ENCODE measurements at places on chromosomes 4 and X.
A peak's percentile ranks its signal among the peaks of the same experiment; 100 is the strongest.

DNA sequence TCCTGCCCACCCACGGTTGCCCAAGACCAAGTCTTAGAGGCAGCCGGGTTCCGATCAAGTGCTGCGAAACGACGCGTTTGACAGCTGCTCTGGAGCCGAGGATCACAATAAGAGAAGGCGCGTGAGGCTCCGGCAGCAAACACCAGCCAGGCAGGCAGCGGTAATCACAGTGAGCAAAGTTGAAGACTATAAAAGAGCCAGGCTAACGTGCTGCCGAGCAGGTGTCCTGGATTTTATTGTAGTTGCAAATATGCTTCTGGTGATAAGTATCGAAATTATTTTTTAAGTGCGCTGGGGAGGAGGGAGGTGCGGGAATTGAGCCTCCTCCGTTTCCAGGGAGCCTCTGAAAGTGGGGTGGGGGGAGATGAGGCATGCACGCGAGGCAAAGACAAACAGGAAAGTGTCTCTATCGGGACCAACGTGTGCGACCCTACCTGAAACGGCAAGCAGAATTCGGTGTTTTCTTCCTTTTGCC lies 590 bp downstream of the GABRA2 start:
- peak; percentile 41 for DNase-seq

DNA sequence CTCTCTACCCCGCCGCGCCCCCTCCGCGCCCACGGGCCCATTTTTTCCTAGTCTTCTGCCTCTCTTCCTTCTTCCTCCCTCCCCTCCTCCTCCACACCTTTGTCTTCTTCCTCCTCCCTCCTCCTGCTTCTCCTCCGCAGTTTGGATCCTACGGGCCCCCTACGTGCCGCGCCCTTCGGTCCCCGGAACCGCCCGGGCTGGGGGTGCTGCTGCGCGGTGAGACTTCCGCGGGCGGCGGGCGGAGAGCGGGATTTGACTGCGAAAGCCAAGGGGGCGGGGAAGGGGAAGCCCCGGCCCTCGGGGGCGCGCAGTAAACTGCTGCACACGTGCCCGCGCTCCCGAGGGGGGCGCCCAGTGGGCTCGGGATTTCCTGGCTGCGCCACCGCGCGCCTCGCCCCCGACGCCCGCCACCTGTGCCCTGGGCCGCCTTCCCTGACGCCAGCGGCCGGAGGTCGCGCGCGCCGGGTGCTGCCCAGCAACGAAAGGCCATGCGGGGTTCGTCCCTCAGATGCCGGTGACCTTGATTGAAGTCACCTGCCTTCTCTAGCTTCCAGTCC lies 3.3 kb upstream of the NKX3-2 start:
- no peak for DNase-seq

- DNase-seq, result no peak
Measured at GRCh38 chr4:88320224-88320779, 35.9 kb upstream of the PPM1K start.

DNA sequence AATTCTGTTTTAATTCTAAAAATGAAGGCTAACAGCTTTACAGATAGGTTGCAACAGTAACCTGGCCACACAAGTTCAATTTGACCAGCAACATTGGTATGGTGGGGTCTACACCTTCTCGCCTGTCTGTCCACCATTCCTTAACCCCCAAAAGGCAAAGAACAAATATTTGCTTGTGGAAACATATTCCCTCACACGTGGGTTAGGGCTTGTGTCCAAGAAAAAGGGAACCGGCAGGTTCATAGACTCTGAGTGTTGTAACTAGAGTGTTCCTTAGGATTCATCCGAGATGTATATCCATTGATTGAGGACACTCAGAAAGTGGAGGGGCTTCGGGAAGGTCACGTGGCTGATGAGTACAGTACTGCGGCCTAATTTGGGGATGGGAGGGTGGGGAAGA lies 54.1 kb downstream of the C4orf51 start:
- DNase-seq, result no peak

DNA sequence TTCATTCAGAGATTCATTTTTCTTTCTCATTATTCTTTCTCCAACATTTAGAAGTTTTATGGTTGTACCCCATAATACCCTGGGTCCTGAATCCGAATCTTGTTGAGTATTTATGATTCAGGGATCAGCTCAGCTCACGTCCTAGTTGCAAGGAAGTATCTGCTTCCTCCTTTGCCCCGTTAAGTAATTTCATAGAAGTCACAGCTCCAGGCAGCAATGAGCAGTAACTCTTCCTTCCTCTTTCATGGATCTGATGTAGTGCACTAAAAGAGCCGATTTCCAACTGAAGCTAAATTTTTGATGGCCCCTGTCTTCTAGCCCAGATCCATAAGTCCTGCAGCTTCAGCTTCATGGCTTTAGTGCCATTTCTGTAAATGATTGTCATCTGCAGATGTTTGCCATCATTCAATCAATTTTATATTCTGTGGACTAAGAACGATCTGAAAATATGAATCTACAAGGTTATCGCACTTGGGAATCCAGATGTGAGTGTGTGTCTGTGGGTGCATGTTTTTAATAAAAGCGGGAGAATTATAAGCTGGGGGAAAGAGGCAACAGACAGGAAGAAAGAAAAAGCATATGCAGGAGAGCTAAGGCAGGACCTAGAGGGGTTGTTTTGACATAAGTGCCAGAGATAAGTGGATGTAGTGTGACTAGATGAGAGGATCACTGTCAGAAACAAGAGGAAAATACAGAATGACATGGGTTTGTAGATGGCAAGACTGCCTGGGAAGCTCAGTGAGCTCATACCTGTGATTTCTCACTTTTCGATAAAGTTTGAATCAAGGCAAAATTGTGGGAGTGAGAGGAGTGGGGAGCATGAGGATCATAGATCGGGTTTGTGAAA lies 17.5 kb downstream of the VEGFD start:
- no peak for DNase-seq

DNA sequence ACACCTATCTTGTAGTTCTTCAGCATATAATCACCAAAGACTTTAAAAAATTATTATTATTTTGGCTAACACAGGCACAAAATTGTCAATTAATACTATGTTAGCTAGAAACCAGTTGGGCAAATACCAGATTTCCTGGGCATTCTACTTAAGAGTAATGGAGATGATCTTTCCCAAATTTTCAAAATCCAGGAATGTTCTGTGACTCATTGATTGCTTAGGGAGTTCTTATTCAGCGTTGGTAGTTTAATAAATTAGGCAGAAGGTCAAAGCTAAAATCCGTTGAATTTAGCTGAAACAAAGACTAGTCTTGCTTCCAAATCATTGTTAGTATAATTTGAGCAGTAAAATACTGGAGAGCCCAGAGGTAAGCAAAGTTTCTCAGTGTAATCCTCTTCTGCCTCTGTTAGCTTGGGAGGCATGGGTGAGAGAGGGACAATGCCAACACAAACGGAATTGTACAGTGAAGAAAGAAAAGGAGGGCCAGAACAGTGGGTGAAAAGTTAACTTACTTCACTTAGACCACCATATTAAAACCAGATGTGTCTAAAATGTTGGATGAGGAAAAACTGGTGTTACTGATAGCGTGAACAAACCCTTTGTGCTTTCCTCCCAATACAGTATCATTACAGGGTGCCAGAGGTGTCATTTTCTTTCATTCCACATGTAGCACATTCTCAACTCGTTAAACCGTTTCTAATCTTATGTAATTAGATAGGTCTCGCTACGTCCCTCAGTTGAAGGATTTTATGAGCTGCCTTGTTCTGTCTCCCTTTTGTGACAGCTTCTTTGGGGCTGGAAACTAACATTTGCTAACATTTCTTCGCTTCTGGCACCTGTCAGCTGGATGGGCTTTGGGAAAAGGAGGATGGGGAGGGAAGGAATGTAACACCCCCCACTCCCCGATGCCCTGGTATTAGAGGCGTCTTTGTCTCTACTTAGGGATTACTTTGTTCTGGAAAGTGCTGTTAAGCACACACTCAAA lies 87.4 kb upstream of the CITED1 start:
- DNase-seq, result no peak

DNA sequence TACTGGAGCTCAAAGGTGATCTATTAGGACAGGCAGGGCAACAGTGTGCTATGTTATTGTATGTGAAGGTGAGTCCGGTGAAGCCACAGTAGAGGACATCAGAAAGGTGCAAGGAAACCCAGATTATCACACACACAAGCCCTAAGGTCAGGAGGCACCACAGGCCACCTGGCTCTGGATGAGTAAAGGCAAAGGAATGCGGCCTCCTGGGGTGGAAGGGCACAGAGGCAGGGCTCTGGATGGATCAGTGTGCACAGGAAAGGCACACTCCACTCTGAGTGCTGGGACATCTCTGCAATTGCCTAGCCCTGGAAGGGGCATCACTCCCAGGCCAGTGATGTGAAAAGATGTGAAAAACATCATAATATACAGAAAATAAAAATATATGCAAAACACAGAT lies 683.5 kb downstream of the TRIML1 start:
- no peak for DNase-seq

DNA sequence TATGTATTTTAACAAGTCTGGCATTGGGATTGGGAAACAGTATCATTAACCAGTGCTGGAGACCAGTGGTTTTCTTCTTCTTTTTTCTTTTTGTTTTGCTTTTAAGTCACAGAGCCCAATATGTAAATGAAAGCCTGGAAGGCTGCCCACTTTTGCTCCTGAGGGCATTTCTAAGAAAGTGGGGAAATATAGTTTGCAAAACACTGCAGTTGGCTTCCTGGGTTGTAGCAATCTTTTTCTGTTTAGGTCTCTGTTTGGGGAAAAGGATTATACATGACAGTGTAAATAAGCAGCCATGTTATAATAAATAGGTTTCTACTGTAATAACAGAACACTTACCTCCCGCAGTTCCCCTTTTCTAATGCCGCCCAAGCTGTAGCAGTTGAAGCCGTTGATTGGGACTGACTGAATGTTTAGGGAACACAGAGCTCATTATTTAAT lies 105.5 kb downstream of the TMEM164 start:
- DNase-seq, result no peak

GRCh38 chr4:107058828-107059227 lies 22.7 kb upstream of the DKK2 start:
- no peak for DNase-seq

GRCh38 chr4:137994853-137995252 lies 247.3 kb downstream of the SLC7A11 start:
- no peak for DNase-seq

- peak; percentile 72 for DNase-seq
Measured at GRCh38 chr4:4860600-4861389, 1.3 kb downstream of the MSX1 start.

- DNase-seq, result peak; percentile 9
Measured at GRCh38 chr4:102825261-102826091, 1.9 kb downstream of the UBE2D3 start.

- DNase-seq, result peak; percentile 18
Measured at GRCh38 chr4:95124906-95125504, 367.2 kb downstream of the BMPR1B start.

- no peak for DNase-seq
Measured at GRCh38 chr4:992297-993110, 700 bp downstream of the SLC26A1 start.

DNA sequence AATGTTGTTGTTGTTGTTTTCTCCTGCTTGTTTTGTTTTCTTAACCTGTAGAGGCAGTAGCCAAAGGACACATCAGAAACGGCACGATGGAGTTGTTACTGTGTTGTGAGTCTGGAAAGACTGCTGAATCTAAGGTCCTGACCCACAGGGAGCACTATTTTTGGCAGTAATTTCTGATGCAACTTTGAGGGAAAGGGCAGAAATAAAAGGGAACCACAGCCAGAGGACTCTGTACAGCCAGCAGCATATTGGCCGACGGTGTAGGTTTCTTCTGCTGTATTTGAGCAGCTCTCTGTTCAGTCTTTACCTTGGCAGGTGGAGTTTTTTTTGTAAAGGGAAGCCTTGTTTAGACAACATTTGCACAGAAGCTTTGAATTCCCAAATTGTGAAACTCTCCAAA lies 203.0 kb upstream of the GPR101 start:
- no peak for DNase-seq

- DNase-seq, result no peak
Measured at GRCh38 chr4:114282937-114283336, 303.5 kb upstream of the ARSJ start.

DNA sequence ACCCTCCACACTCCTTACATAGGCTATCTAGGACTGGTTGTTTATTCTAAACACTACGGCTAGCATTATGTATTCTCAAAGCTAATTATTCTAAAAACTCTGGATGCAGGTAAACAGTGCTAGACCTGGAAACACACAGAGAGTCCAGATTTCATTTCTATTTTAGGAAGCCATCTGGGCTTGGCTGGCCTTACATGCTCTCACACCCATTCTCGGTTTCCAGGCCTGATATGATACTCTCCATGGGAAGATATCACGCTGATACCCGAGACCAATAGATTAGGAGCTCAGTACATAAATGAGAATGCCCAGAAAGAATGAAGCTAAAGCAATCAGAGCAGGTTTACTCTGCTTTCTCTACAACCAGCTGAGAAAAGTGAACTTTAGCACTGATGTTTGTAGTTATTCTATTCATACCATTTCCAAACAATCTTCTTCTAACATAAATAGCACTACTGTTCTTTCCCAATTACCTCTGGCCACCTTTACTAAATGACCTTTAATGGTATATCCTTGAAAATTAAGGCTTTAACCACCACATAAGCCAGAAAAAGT lies 973.3 kb downstream of the PCDH18 start:
- DNase-seq, result no peak

GRCh38 chrX:24124244-24124799 lies 25.2 kb upstream of the ZFX start:
- no peak for DNase-seq

DNA sequence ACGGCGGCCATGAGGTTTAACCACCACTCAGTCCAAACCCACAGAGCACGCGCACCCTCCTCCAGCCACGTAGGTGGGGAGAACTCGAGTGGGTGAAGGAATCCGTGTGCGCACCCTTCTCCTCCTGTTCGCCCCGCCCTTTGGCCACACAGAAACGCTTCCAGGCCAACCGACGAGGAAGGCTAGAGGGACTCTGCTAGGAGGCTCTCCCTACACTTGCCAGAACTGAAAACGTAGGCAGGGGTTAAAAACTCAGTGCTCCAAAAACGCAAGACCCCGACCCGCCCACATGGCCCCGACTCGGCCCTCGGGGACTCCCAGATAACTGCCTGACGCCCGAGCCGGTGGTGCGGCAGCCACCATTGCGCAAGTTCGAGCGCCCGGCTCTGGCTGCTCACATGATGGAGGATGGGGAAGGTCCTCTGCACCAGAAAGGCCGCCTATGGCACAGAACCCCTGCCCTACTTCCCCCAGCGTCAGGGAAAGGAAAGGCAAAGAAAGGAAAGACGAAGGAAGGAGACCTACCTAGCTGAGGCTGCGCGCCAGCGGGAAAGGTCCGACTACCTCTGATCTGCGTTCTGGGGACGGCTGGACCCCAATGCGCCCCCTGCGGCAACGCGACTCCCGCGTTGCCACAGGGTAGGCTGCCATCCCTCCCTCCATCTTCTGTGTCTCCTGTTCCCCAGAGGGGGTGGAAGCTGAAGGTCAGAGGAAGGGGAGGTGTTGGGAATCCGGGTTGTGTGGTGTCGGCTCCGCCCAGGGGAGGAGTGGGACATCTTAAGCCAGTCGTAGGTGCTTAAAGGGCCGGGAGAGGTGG lies 201.9 kb upstream of the AGTR2 start:
- peak; percentile 29 for DNase-seq

DNA sequence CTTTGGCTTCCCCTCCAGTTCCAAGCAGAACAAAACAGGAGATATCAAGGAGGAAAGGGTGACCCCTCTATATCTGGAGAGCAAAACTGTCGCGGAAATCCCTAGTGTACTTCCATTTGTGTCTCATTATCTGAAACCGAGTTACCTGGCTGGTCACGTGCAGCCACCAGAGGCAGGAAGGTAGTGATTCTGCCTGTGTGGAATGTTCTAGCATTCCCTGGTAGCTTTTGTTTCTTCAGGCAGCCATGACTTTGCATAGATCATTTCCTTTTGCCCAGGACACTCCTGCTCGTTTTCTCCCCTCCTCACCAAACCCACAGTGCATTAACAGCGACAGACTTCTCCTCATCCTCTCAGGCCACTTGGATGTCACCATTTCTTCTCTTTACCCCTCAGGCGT lies 107.9 kb downstream of the PTTG2 start:
- DNase-seq, result no peak

Data from posterior cingulate gyrus (tissue), 11 donors.